ENCODE measurements at places on chromosomes 3 and 15.

- no peak for DNase-seq
These were observed 17.8 kb downstream of the FLNB start for GRCh38 chr3:58025837-58026569.

- no peak for DNase-seq
These were observed 89.8 kb upstream of the RARB start for GRCh38 chr3:25338158-25338725.

DNA sequence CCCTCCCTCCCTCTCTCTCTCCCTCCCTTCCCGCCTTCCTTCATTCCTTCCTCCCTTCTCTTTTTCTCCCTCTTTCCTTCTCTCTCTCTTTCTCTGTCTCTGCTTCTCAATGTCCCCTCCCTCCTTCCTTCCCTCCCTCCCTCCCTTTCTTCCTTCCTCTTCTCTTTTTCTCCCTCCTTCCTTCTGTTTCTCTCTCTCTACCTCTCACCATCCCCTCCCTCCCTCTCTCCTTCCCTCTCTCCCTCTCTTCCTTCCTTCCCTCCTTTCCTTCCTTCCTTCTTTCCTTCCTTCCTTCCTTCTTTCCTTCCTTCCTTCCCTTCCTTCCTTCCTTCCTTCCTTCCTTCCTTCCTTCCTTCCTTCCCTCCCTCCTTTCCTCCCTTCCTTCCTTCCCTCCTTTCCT is 504.6 kb downstream of the EPHA3 start:
- no peak for DNase-seq

DNA sequence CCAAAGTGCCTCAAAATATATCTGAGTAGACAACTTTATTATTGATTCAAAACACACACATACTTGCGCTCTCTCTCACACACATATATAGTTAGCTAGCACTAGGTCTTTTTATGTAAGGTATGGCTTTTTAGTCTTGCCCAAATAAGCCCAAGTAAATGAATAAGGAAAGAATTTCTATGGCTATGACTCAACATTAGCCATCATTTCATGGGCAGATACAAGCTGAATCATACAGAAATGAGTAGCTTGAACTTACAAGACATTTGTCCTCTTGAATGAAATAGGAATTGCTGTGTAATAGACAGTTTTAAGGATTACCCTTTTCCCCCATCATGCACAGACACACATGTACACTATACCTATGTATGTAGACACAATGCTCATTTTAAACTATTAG is 4.9 kb downstream of the CADPS start:
- no peak for DNase-seq

- DNase-seq = no peak
These were observed 30.9 kb downstream of the CCNL1 start for GRCh38 chr3:157128771-157129681.

DNA sequence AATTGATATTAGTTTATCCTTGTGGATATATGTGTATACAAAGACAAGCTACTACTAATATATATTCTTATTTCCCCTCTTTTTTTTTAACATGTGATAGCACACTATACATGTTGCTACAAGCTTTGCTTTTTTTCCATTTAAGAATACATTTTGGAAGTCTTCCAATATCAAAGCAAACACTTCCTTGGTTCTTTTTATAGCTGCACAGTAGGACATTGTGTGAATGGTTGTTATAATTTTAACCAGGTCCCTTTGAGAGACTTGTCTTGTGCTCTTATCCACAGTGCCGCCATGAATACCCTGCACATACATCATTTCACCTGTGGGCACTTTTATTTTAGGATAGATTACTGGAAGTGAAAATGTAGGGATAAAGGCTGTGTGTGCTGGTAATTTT is 88.7 kb downstream of the CACNA2D3 start:
- no peak for DNase-seq

DNA sequence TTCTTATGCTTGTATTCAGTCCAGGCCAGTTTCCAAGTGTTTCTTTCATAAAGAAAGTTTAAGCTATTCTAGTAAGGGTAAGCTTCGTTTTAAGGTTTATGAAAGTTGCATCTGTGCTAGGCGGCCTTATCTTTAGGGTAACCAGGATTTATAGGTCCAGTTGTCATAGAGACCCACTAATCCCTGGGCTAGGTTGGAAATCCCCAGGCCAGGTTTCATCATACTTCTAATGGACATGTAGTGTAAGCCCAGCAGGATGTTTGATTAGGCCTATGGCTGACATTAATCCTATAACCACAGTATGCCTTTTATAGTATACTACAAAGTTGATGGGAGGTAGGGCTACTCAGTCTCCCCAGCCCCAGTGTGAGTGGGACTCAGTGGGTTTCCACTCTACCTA is 312.4 kb downstream of the CACNA2D3 start:
- DNase-seq = no peak

- DNase-seq = no peak
These were observed 11.2 kb upstream of the KLHL40 start for GRCh38 chr3:42674146-42674545.

GRCh38 chr15:26095710-26096330 is 232.7 kb upstream of the ATP10A start:
- no peak for DNase-seq

GRCh38 chr15:66484539-66485112 is 12.9 kb downstream of the SNAPC5 start:
- DNase-seq = no peak

GRCh38 chr3:127688416-127689265 is 15.9 kb downstream of the ABTB1 start:
- no peak for DNase-seq

- no peak for DNase-seq
These were observed 239.8 kb downstream of the STAG1 start for GRCh38 chr3:136512381-136512780.

- DNase-seq = no peak
These were observed 31.4 kb upstream of the ZBTB38 start for GRCh38 chr3:141336672-141337522.

Data from stimulated activated CD4-positive, alpha-beta T cell treated with anti-CD3 and anti-CD28 coated beads, Interleukin-1b, Interleukin-23, amount 100 ng/mL, for 24 hours (primary cell).